ENCODE measurements at places on chromosomes 4 and X. TPM values are rescaled to one million over a fixed set of nuclear protein-coding genes. Genes with fewer than 3 reads are reported as not detected.

DNA sequence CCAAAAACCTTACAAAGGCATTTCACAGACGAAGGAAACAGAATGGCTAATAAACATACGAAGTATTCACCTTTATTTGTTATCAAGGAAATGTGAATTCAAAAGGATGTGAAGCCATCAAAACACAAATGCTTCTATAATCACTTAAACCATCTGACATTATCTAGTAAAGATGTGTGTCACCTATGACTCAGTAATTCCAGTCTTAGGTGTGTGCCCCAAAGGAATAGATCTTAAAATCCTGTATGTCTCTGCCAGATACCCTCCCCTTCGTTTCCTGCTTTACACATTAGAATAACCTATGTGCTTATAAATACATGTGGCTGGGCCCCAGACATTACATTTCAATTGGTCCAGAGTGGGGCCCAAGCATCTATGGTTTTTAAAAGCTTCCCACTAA lies 41.8 kb upstream of the CEP135 start:
- no peak for DNase-seq

DNA sequence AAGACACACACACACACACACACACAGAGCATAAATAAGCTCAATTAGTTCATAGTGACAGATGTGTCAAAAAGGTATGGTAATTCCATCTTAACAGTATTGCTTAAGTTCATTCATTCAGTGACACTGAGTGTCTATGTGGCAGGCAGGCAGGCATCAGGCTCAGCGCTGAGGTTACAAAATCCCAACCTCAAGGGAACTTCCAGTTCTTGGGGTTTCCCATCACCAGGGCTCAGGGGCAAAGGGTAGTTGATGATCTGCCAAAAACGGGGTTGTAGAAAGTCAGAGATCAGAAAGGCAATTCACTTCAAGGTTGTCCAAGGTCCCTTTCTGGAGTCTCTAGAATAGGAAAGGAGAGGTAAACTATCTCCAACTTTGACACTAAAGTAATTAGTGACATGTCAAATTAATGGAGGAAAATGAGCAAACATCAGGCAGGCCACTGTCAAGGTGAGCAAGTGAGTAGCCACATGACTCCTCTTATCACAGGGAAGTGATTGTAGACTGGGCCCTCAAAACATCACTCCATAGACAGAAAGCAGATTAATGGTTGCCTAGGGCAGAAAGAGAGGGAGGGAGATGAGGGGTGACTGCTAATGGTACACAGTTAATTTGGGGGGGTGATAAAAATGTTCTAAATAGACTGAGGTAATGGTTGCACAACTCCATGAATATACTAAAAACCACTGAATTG lies 41.8 kb downstream of the GPC4 start:
- peak; percentile 78 for DNase-seq

DNA sequence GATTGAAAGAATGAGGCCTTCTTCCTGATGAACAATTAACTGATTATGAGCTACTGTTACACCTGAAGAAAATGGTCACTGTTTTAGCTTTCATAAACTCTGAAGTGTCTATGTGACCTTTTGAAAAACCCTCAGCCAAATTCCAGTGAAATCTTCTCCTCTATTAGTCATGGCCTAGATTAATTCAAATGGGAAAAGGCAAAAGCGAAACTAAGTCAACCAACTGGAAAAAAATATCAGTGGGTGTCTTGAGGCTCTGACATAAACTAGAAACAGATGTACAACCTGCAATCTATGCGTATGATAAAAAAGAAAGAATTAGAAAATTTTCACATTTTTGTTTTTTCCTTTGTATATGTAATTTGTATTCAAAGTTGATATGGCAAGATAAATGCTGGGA lies 169.4 kb upstream of the BANK1 start:
- DNase-seq: no peak

DNA sequence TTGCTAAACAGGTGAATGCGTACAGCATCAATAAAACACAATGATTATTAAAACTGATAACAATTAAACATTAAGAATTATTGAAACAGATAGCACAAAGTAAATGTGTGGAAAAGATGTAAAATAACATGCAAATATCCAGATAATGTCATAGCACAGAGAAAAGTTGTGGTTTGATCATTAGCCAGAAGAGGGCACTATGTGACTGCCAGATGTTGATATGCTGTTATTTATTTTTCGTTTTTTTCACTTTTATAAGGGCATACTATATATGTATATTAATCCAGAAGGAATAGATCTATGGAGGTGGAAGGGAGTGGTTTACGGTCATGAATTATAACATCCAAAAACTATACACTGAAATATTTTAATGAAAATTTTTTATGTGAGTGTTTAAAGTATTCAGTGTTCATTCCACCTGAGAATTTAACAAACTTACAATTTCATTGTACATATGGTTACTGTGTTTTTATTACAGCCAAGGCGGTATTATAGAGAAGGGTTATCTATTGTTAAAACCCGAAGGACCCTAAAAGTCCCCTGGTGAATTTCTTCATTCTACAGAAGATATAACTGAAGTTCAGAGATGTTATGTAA lies 211.9 kb upstream of the UGT8 start:
- no peak for DNase-seq

- DNase-seq: no peak
Observed at GRCh38 chr4:122632396-122633143, 11.7 kb upstream of the IL21 start.

The BEX3 gene
- 21.0 TPM for total RNA-seq

GRCh38 chr4:156419080-156419685 lies 465.5 kb upstream of the CTSO start:
- no peak for DNase-seq

The GPR82 gene
- 0.40 TPM for total RNA-seq

DNA sequence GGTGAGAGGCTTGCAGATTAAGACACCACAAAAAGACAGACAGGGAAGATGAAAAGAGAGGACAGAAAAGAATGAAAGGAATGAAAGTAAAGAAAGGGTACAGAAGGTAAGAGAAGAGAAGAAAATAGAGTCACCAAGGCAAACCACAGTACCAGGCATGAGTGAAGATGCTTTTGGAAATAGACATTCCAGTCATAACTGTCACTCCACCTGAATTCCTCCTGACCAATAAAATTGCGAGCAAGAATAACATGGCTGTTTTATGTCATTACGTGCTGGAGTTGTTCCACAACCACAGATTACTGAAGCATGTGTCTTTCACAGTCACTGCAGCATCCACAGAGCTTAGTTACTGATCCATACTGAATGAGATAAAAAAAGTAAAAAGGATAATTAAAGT lies 864.9 kb upstream of the SLIT2 start:
- no peak for DNase-seq

DNA sequence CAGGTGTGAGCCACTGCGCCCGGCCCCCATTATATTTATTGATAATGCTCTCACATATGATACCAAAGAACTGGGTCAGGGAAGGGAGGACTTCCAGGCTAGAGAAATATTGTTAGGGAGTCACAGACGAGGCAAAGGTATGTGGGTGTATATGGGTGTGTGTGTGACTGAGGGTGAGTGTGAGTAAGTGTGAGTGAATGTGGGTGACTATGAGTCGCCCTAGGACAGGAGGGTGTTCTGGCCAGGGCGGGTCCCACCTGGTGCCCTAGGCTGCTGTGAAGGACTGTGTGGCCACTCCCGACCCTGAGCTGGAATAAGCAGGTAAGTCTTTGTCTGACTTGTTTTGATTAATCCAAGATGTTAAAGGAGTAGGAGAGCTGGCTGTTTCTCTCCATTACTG lies 34.4 kb downstream of the RWDD4 start:
- DNase-seq: no peak

- no peak for DNase-seq
Observed at GRCh38 chrX:6184900-6185515, 43.7 kb downstream of the NLGN4X start.
